ENCODE measurements at places on chromosomes 7 and 10.

- no peak for DNase-seq
Observed at GRCh38 chr10:12380999-12381398, 31.7 kb downstream of the CAMK1D start.

- peak; percentile 43 for DNase-seq
Observed at GRCh38 chr7:70352906-70353305, 754.6 kb downstream of the AUTS2 start.

DNA sequence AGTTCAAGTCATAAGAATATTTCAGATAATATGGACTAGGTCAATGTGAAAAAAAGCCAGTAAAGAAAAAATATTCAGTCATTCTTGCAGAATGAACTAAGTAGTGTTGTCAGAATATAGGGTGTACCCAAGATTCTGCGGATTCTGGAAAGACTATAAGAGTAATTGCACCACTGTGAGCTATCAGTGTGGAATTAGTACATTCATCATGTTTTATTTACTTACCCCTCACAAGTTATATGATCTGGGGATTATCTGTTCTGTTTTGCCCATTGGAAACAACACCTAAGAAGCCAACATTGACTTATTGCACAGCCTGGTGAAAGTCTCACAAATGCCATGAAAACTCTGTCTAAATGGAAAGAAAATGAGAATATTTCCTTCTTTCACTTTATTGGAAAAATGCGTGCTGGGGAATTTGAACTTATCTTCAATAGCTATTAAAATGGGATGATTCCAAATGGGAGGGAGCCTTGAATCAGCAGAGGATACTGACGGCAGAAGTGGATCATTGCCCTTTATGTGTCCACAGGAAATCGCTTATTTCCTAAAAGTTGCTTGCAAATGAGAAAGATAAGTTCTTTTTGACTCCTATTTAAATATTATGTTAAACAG is 563.3 kb upstream of the POM121L12 start:
- no peak for DNase-seq

DNA sequence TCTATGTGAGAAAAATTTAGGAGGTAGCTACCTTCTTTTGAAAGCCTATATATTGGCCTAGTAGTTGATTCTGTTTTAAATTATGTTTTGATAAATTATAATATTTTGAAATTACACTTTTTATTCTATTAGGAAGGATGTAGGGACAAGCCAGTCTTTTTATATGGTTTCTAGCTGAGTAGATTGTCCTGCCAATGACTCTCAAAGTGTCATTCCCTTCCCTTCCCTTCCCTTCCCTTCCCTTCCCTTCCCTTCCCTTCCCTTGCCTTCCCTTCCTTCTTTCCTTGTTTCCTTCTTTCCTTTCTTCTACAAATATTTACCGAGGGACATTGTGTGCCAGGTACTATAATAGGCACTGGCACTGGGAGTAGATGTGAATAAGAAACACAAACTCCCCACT is 99.7 kb upstream of the HDAC9 start:
- DNase-seq = no peak

DNA sequence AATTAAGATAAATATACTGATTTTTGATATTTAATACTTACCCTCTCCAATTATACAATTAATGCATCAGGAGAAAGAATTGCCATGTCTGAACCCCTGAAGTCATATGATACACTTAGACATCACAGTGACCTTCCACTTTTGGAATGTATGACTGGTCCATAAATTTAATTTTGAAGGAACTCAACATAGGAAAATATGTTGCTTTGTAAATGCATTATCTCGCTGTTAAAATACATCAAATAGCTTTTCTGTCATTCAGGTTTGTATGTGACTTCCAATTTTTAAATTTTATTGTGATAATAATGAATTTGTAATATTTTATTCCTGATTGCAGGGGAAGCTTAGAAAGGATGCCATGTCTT is 631.9 kb upstream of the ANKRD30A start:
- DNase-seq = no peak

DNA sequence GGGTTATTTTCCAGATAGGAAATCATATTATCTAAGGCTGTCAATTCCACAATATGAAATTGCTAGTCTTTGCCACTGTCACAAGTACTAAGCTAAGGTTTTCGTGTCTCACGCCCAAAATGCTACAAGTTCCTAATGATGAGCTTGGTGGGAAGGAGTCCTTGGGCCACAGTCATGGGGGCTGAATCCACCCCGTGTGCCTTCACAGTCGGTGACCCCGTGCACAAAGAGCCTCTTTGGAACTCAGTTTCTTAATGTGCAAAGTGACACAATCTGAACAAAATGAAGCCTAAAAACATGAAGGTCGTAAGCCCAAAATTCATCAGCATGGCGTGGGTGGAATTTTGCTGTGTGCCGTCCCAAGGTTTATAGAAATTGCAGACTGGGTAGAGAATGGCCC is 337.0 kb upstream of the GALNT17 start:
- no peak for DNase-seq

GRCh38 chr7:157768198-157768597 is 431.4 kb downstream of the DNAJB6 start:
- DNase-seq = no peak
